ENCODE measurements at places on chromosomes 12 and 14.

DNA sequence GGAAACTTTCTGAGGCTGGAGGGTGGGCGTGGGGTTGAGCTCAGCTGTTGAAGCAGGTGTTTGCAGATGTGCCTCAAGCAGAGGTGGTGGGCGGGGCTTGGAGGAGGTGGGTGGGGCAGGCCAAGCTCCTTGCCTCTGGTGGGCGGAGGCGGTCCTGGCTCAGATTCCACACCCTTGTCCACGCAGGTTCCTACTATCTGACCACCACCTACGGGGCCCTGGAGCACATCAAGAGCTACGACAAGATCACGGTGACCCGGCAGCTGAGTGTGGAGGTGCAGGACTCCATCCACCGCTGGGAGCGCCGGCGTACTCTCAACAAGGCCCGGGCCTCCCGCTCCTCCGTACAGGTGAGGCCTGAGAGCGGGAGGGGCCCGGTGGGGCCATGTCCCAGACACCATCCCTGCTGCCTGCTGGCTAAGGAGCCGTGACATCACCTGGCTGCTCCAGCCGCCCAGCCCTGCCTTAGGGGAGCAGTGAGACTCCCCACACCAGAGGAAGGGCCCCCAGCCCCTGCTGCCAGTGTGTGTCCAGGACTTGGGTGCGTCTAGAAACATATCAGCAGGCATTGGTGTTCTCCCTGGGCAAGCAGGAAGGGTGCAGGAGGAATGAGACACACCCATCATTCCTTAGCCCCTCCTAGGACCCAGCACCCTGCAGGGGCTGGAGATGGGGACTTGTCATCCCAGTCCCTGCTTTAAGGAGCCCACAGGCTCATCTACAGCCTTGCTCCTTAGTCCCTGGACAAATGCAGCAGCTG is 63.4 kb downstream of the LGMN start:
- no peak for DNase-seq

DNA sequence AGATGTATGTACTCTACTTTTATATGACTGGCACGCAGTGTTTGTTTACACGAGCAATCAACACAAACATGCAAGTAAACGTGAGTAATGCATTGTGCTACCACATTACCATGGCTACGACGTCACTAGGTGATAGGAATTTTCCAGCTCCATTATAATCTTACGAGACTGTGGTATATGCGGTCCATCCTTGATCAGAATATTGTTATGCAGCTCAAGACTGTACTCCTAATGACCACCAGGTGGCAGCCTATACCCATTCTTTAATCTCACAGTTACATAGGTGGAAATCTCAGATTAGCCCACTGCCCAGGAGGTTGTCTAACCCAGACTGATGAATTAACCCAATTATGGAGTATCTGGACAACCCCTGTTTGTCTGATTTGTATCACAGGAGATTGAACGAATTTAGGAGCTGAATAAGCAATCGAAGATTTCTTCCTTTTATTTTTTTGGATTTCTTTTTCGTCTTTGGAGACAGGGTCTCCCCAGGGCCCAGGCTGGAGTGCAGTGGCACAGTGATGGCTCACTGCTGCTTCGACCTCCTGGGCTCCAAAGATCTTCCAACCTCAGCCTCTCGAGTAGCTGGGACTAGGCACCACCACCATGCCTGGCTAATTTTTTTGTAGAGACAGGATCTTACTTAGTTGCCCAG is 8.7 kb upstream of the TESPA1 start:
- DNase-seq = peak; percentile 39

DNA sequence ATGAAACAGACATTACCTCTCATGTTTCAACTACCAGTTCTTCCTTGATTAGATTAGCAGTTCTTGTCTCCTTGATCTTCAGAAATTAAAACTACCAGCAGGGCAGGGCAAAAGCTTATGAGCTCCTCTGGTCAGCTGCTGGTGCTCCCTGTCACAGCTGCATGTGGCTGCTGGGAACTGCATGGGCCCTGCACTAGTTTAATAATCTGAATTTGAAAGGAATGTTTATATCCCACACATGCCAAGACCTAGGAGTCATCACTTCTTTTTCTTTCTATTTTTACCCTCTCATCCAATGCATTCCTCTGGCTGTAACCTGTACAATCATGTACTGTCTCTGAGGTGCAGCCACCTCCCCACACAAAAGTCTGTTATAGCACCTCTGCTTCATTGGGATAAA is 73.9 kb downstream of the ARMH4 start:
- DNase-seq = no peak

GRCh38 chr12:59084511-59085375 is 164.4 kb upstream of the LRIG3 start:
- no peak for DNase-seq

DNA sequence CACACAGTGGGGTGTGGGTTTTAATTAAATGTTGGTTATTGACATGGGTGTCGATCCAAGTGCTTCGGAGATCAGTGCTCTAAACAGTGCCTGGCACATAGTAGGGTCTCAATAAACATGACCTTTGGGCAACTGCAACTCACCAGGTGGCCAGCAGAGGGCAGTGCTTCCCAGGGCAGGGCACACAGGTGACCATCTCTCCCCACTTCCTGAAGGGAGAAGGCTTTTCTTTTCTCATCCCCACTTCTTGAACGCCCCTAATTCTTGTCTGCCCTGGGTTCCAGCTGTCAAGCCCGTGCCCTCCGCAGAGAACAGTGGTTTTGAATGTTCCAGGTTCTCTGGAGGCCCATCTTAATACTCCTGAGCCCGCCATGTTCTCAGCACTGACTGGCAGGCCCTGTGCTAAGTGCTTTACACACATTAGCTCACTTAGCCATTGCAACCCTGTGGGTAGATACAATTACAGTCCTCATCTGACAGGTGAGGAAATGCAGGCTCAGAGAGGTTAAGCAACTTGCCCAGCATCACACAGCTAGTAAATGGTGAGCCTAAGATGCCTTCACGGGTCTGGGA is 16.3 kb downstream of the RAPGEF3 start:
- DNase-seq = peak; percentile 72

GRCh38 chr12:120007272-120007671 is 18.2 kb downstream of the BICDL1 start:
- peak; percentile 74 for DNase-seq

All from activated naive CD4-positive, alpha-beta T cell treated with anti-CD3 and anti-CD28 coated beads, Interleukin-2, amount 50 U/mL, for 16 hours (primary cell).